Breast epithelium (tissue), 4 donors: ENCODE measurements at places on chromosomes 6 and 20. TPM values are rescaled to one million over a fixed set of nuclear protein-coding genes. Genes with fewer than 3 reads are reported as not detected.

The KCNQ5 gene
- total RNA-seq = 1.0 TPM

The BNIP5 gene
- not detected for total RNA-seq

The LTB gene
- not detected for total RNA-seq

The DEFB124 gene
- total RNA-seq = not detected

The PXDC1 gene
- total RNA-seq = 122 TPM

The SLC2A10 gene
- 19.8 TPM for total RNA-seq

The ADAM33 gene
- 39.5 TPM for total RNA-seq

The TINAG gene
- total RNA-seq = not detected

The EMILIN3 gene
- total RNA-seq = 7.5 TPM

The SGK2 gene
- 6.4 TPM for total RNA-seq

The GMNN gene
- 42.1 TPM for total RNA-seq

The TPX2 gene
- 0.73 TPM for total RNA-seq

The PPARD gene
- total RNA-seq = 11.1 TPM

The CRISP3 gene
- total RNA-seq = 0.73 TPM

The CFAP61 gene
- 0.59 TPM for total RNA-seq

The BPIFA1 gene
- not detected for total RNA-seq

- no peaks in the 10 kb centered on the region for H3K27me3 ChIP-seq
- DNase-seq = peak; percentile 24
- H3K36me3 ChIP-seq = no peaks in the 10 kb centered on the region
- H3K4me1 ChIP-seq = no peaks in the 10 kb centered on the region
Observed at GRCh38 chr20:34705397-34706301, 1.5 kb downstream of the TP53INP2 start.

DNA sequence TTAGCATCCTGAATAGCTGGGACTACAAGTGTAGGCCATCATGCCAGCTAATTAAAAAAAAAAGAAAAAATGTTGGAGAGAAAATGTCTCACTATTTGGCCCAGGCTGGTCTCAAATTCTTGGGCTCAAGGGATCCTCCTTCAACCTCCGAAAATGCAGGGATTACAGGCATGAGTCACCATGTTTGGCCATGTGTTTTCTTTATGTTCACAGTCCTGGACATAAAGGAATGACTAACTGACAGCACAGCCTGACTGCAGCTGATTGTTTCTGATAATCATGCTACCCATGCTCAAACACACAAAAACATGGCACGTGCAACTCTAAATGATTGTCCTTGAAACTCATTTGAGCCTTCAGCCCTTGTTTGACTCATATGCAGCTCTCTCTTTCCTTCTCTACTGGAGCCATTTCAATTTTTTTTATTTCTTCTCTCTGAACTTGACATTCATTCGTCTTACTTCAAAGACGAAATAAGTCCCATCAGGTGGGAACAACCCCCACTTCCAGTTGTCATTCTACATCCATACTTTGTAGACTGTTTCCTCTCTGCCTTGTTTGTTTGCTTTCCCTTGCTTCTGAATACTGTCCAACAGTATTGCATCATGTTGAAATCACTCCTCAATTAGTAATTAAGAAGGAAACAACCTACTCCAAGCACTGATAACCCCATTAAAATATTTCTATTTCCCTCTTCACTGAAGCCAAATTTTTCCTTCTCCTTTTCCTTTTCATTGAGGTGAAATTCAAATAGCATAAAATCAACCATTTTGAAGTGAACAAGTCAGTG is 413.0 kb downstream of the BMP2 start:
- no peak overlapping the region for H3K27ac ChIP-seq
- no peak for DNase-seq
- H3K4me1 ChIP-seq = no peaks in the 10 kb centered on the region

DNA sequence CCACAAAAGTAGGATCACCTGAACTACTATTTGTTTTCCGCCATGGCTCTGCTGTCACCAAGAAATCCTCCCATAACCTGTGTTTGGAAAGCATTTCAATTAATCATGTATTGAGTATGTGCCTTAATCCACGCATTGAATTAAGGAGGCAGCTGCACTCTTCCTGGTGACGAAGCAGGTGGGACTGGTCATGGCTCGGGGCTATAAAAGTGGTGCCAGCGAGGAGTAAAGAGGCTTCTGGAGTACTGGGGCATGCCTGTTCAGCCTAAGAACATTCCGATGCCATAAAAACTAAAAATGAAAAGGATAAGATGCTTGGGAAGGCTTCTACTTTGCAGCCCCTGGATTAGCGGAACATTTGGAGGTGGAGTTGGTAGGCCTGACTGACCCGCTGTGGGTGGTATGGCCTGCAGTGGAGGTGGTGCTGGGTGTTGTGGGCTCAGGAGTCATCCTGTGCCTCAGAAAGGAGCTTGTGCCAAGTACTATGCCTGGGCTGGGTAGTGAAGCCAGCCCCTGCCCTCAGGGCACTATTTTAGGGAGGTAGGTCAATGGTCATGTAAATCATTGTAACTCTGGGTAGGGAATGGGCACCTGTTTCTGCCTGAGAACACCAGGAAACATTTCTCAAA is 110.5 kb downstream of the B3GAT2 start:
- H3K4me1 ChIP-seq = no peaks in the 10 kb centered on the region
- H3K36me3 ChIP-seq = no peaks in the 10 kb centered on the region
- no peak for DNase-seq
- H3K27me3 ChIP-seq = no peaks in the 10 kb centered on the region

DNA sequence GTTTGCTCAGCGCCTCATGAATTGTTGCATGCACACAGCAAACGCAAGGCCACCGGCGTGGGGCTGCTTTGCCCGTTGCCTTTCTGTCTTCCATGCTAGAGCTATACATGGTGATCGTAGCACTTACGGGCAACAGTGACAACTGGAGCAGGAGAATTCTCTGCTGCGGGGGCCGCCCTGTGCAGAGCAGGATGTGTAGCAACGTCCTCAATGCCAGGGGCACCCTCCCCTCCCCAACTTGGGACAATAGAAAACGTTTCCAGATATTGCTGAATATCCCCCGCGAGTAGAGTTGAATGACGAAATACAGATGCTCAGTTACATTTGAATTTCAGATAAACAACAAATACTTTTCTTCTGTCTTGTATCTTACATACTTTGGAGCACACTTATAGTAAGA is 198.7 kb downstream of the TFAP2C start:
- no peaks in the 10 kb centered on the region for H3K4me1 ChIP-seq
- no peaks in the 10 kb centered on the region for H3K27me3 ChIP-seq
- H3K27ac ChIP-seq = peak overlapping the region; percentile 84
- DNase-seq = no peak
- no peak overlapping the region for H3K4me3 ChIP-seq

GRCh38 chr20:45049438-45049837 is 51.5 kb downstream of the KCNS1 start:
- no peak overlapping the region for H3K27ac ChIP-seq
- H3K4me1 ChIP-seq = no peaks in the 10 kb centered on the region
- no peak overlapping the region for H3K4me3 ChIP-seq
- no peak for DNase-seq
- no peaks in the 10 kb centered on the region for H3K36me3 ChIP-seq
- H3K27me3 ChIP-seq = no peaks in the 10 kb centered on the region

- H3K27ac ChIP-seq = peak overlapping the region; percentile 97
- no peaks in the 10 kb centered on the region for H3K4me1 ChIP-seq
- no peaks in the 10 kb centered on the region for H3K27me3 ChIP-seq
- DNase-seq = no peak
- H3K36me3 ChIP-seq = no peaks in the 10 kb centered on the region
Observed at GRCh38 chr6:137867685-137868509, 838 bp downstream of the TNFAIP3 start.

DNA sequence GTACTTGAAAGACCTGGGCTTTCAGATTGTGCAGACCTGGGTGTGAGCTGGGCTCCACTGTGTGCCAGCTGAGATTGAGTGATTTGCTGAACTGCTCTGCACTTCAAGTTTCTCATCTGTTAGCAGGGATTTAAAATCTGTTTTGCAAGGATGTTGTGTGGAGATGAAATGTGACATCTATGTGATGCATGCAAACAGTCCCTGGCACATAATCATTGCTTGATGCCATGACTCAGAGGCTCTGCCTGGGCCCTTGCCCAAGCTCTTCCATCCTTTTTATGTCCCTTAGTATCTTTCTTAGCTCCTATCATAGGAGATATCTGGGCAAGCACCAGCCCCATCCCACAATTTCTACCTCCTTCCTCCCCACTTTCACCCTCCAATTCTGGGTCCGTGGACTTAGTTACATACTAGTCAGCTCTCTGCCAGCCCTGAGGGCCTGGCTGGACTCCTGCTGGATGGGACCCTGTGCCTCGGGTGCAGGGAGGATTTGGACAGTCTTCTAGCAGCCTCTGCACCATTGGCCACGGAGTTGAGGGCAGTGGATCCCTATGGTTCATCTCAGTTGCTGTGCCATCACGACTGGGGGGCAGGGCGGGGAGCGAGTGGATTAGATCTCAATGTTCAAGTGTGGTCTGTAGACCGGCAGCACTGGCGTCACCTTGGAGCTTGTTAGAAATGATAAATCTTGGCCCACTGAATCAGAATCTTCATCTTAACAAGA is 103.6 kb downstream of the MAP3K7 start:
- no peak overlapping the region for H3K4me3 ChIP-seq
- no peaks in the 10 kb centered on the region for H3K27me3 ChIP-seq
- DNase-seq = no peak
- H3K27ac ChIP-seq = no peak overlapping the region

DNA sequence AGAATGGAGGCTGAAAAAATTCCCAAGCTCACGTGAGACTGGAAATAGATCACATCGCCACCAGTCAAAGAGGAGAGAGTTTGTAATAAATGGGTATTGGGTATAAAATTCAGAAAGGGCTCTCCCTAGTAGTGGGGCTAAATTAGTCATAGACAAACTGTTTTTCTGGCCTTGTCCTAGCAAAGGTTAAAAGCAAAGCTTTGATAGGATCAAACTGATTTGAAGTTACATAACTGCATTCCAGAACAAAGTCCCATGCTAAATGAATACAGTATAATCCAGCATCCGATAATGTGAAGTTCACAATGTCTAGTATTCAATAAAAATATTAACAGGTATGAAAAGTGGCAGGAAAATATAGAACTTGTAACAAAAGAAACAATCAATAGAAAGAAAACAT is 149.8 kb upstream of the ATXN1 start:
- no peaks in the 10 kb centered on the region for H3K27me3 ChIP-seq
- no peak overlapping the region for H3K4me3 ChIP-seq
- H3K27ac ChIP-seq = no peak overlapping the region
- no peak for DNase-seq
- no peaks in the 10 kb centered on the region for H3K36me3 ChIP-seq

GRCh38 chr6:40977695-40978094 is 61.3 kb downstream of the UNC5CL start:
- H3K4me3 ChIP-seq = no peak overlapping the region
- no peaks in the 10 kb centered on the region for H3K27me3 ChIP-seq
- DNase-seq = no peak
- H3K4me1 ChIP-seq = no peaks in the 10 kb centered on the region
- H3K36me3 ChIP-seq = no peaks in the 10 kb centered on the region

GRCh38 chr6:18266523-18266912 is 2.2 kb upstream of the DEK start:
- no peak overlapping the region for H3K27ac ChIP-seq
- no peak for DNase-seq
- no peaks in the 10 kb centered on the region for H3K4me1 ChIP-seq

GRCh38 chr20:52905241-52905994 is 66.7 kb upstream of the TSHZ2 start:
- DNase-seq = no peak
- H3K4me3 ChIP-seq = no peak overlapping the region
- no peaks in the 10 kb centered on the region for H3K27me3 ChIP-seq
- no peaks in the 10 kb centered on the region for H3K36me3 ChIP-seq
- H3K4me1 ChIP-seq = no peaks in the 10 kb centered on the region

- H3K27me3 ChIP-seq = no peaks in the 10 kb centered on the region
- peak overlapping the region; percentile 56 for H3K27ac ChIP-seq
- no peaks in the 10 kb centered on the region for H3K36me3 ChIP-seq
- H3K4me3 ChIP-seq = no peak overlapping the region
- DNase-seq = no peak
Observed at GRCh38 chr20:20548527-20549266, 163.7 kb downstream of the RALGAPA2 start.

DNA sequence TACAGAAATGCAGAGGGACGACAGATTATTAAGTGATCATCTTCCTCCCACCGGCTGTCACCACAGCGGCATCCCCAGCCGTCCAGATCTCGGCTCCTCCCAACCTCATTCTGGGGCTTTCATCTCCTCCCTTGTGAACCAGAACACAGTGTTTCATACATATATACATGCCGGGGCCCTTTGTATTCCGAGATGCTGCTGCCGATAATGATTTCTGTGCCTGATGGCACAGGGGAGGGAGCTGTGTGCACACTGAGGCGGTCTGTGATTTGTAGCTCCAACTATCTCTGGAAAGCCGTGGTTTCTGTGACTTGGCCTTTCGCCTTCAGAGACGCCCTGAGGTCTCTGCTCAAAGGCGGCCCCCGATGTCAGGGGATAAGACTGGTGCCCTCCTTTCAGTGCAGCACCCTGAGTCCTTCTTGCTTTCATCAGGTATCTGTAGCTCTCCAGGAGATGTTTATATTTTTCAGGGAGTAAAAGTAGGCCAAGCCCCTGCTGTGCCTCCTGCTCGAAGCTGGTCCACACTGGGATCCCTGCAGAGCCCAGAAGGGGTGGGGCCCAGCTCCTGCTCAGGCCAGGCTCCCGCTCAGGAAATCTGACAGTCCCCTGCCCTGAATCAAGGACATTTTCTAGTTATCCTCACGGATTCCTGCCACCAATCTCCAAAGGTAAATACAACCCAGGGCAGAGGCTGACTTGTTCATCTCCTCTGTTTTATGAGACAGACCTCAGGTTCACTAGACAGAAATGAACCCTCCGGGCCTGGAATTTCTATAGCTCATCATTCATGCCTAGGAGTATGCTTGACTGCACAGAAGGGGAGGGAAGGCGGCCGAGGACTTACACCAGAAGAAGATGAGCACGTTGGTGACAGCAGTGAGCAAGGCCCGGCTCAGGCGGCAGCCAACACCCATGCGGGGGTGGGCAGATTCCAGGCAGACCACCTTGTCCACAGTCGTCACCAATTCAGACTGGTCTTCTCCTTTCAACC is 11.2 kb downstream of the LEMD2 start:
- no peaks in the 10 kb centered on the region for H3K4me1 ChIP-seq
- no peaks in the 10 kb centered on the region for H3K27me3 ChIP-seq
- no peak for DNase-seq
- no peak overlapping the region for H3K27ac ChIP-seq

GRCh38 chr6:106885679-106886078 is 88.8 kb downstream of the CD24 start:
- no peak overlapping the region for H3K4me3 ChIP-seq
- no peaks in the 10 kb centered on the region for H3K27me3 ChIP-seq
- no peaks in the 10 kb centered on the region for H3K4me1 ChIP-seq
- DNase-seq = no peak
- no peak overlapping the region for H3K27ac ChIP-seq
- no peaks in the 10 kb centered on the region for H3K36me3 ChIP-seq
